ENCODE measurements at places on chromosomes 4 and X.

- H3K4me1 ChIP-seq: no peaks in the 10 kb centered on the region
- peak; percentile 34 for DNase-seq
- H3K36me3 ChIP-seq: no peaks in the 10 kb centered on the region
- H3K4me3 ChIP-seq: no peak overlapping the region
- H3K27ac ChIP-seq: no peak overlapping the region
Measured at GRCh38 chr4:78517050-78517652, 34.4 kb upstream of the ANXA3 start.

DNA sequence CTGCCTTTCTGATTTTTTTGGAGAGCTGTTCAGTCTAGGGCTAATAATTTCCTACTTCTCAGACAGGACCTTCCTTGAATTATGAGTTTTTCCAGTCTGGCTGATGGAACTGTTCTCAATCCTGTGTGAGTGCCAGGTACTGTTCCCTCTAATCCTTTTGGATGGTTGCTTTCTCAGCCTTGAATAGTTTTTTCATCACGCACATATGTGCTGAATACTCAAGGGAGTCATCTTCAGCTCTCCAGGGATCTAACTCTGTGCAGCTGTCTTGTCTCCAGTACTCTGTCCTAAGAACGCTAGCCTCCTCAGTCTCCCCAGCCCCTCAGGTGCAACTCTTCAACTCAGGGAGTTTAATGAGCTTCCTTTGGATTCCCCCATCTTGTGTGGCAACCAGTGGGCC lies 93.2 kb downstream of the GASK1B start:
- H3K36me3 ChIP-seq: no peaks in the 10 kb centered on the region
- no peak for DNase-seq
- no peak overlapping the region for H3K4me3 ChIP-seq
- H3K4me1 ChIP-seq: no peaks in the 10 kb centered on the region
- no peaks in the 10 kb centered on the region for H3K27me3 ChIP-seq

DNA sequence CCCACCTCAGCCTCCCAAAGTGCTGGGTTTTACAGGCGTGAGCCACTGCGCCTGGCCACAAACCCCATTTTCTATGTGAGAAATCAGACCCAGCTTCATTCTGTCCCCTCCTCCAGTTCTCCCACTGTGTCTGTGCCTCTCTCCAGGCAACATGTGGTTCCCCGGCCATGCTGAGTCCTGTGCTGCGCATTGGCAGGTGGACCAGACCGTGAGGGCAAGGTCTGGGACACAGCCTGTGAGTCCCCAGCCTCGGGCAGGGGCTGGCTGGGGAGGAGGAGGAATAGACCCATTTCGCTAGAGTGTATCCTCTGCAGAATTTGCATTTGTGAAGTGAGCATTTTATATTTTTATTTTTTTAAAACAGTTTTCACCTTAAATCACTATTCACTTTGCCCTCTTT lies 21.5 kb upstream of the CLDN24 start:
- DNase-seq: no peak
- no peak overlapping the region for H3K4me3 ChIP-seq
- H3K27ac ChIP-seq: no peak overlapping the region
- no peaks in the 10 kb centered on the region for H3K36me3 ChIP-seq

DNA sequence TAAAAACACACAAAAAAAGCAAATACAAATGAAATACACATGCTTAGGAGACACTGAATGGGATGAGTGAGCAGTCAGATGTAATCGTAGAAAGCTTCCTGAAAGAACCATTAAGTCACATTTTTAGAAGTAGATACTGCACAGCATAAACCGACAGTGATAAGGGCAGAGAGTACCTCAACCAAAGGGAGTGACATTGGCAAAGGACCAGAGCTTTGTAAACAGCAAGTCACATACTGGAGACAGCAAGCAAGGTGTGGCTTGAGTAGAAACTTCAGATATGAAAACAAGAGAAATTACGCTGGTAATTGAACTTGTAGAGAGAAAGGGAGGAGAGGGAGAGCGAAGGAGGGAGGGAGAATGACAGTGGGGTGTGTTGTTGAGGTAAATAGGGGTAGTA lies 92.0 kb downstream of the CHRDL1 start:
- H3K27me3 ChIP-seq: no peaks in the 10 kb centered on the region
- H3K27ac ChIP-seq: no peak overlapping the region
- no peaks in the 10 kb centered on the region for H3K4me1 ChIP-seq
- no peak for DNase-seq

- no peaks in the 10 kb centered on the region for H3K36me3 ChIP-seq
- H3K4me1 ChIP-seq: no peaks in the 10 kb centered on the region
- no peak overlapping the region for H3K4me3 ChIP-seq
- H3K27me3 ChIP-seq: no peaks in the 10 kb centered on the region
- no peak overlapping the region for H3K27ac ChIP-seq
- peak; percentile 51 for DNase-seq
Measured at GRCh38 chr4:176833400-176834175, 40.9 kb upstream of the VEGFC start.

- peak; percentile 91 for DNase-seq
- no peaks in the 10 kb centered on the region for H3K36me3 ChIP-seq
- H3K4me3 ChIP-seq: peak within 1 kb of the TSS; percentile 87
- H3K27me3 ChIP-seq: no peaks in the 10 kb centered on the region
Measured at GRCh38 chrX:137565921-137566745, at the start of gene ZIC3. Gene ZIC3 (plus strand): TSS chrX:137566127. CDS start chrX:137566692, 565 bp downstream.

DNA sequence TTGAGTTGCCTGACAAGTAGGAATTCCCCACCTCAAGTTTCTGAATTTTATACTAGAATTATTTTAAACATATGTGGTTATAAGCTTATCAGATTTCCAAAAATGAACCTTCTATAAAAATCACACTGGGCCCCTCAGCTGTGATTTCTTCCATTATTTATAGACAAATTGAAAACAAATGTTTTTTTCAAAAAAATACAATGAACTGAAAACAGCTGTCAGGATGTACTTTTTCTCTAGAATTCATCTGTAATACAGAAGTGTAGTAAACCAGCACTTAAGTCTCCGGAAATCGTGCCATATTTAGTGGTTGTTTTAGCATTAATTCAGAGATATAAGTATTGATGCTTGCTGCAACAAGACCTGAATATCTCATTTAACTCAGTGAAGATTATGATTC lies 74.0 kb downstream of the SPRY1 start:
- H3K4me3 ChIP-seq: no peak overlapping the region
- H3K27ac ChIP-seq: no peak overlapping the region
- no peak for DNase-seq
- no peaks in the 10 kb centered on the region for H3K36me3 ChIP-seq

DNA sequence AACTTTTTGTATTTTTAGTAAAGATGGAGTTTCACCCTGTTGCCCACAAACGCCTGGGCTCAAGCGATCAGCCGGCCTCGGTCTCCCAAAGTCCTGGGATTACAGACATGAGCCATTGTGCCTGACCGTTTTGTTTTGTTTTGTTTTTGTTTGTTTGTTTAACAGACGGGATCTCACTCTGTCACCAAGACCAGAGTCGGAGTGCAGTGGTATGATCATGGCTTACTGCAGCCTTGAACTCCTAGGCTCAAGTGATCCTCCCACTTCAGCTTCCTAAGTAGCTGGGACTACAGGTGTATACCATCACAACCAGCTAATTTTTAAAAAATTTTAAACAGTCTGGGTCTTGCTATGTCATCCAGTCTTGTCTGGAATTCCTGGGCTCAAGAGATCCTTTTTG lies 53.5 kb downstream of the FNIP2 start:
- H3K36me3 ChIP-seq: no peaks in the 10 kb centered on the region
- H3K4me3 ChIP-seq: no peak overlapping the region
- H3K27me3 ChIP-seq: no peaks in the 10 kb centered on the region

DNA sequence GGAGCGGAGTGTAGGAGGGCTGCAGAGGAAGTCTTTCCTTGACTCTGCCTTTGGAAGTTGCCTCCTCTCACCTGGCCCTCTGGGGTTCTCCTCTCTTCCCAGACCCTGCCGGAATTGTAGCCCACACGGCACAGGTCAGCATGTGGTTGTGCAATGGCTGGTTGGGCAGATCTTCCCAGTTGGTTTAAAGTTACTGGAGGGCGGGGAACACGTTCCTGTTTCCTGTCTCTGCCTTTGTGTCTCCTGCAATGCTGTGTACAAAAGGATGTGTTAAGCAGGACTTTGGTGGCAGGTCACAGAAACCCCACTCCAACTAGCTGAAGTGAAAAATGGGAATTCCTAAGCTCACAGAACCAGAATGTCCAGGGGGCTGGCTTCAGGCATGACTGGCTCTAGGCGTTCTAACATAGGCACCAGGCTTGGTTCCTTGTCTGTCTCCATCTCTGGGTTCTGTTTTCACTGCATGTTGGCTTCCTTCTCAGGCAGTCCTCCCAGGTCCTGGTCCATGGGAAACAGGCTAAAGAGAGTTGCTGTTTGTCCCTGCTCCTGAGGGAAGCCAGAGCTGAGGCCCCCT lies 19.9 kb downstream of the SORCS2 start:
- H3K27ac ChIP-seq: no peak overlapping the region
- H3K4me1 ChIP-seq: no peaks in the 10 kb centered on the region
- no peak for DNase-seq
- H3K27me3 ChIP-seq: no peaks in the 10 kb centered on the region
- no peaks in the 10 kb centered on the region for H3K36me3 ChIP-seq

DNA sequence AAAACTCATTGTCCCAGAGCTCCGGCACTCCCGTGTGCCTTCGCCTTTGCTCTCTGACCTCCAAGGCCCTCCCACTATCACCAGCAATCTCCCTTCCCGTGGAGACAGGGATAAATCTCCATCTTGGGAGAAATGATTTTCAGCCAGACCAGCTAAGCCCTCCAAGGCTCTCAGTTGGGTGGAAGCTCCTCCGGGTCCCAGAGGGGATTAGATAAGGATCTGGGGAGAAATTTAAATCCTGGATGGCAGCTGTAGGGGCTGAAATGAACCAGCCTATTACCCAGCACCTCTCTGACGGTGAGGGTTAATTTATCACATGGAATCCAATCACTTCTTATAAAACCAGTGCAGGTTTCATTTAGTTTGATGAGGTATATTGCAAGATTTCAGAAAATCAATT lies 366.2 kb downstream of the FBXW7 start:
- H3K4me3 ChIP-seq: no peak overlapping the region
- H3K4me1 ChIP-seq: peaks cover 9% of the 10 kb centered on the region
- H3K27me3 ChIP-seq: no peaks in the 10 kb centered on the region
- no peak overlapping the region for H3K27ac ChIP-seq
- no peak for DNase-seq

- H3K4me1 ChIP-seq: no peaks in the 10 kb centered on the region
- H3K4me3 ChIP-seq: no peak overlapping the region
- H3K27me3 ChIP-seq: no peaks in the 10 kb centered on the region
- H3K36me3 ChIP-seq: no peaks in the 10 kb centered on the region
- DNase-seq: peak; percentile 80
Measured at GRCh38 chrX:120857240-120857639, 18.4 kb downstream of the CT47B1 start.

- H3K27ac ChIP-seq: no peak overlapping the region
- no peaks in the 10 kb centered on the region for H3K27me3 ChIP-seq
- peaks cover 8% of the 10 kb centered on the region for H3K36me3 ChIP-seq
Measured at GRCh38 chr4:1987721-1988326, 20.9 kb downstream of the NELFA start.

DNA sequence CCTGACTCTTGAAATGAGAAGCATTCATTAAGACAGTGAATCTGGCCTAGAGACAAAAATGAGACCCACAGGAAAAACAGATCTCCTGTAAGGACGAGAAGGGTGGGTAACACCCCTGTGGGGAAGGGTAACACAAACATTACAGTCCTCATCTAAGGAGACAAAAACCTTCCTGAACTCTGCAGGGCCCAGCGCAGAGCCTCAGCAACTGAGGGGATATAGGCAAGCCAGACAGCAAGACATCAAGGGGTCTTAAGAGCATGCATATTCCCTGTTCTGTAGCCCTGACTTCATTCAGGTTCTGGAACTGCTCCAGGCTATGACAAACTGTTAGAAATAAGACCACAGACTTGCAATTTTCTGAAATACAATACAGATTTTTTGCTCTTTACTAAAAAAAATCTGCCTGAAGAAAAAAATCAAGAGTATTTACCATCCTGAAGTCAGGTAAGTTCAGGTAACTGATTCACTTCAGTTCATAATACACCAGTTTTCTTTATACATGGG lies 15.5 kb downstream of the COX18 start:
- H3K36me3 ChIP-seq: no peaks in the 10 kb centered on the region
- H3K4me1 ChIP-seq: no peaks in the 10 kb centered on the region
- DNase-seq: no peak
- no peak overlapping the region for H3K4me3 ChIP-seq

- no peaks in the 10 kb centered on the region for H3K27me3 ChIP-seq
- no peak for DNase-seq
- no peak overlapping the region for H3K27ac ChIP-seq
- H3K4me1 ChIP-seq: no peaks in the 10 kb centered on the region
Measured at GRCh38 chrX:3219667-3220066, 126.8 kb downstream of the MXRA5 start.

GRCh38 chr4:138707746-138708677 lies 307.6 kb upstream of the NOCT start:
- H3K4me1 ChIP-seq: no peaks in the 10 kb centered on the region
- no peak overlapping the region for H3K27ac ChIP-seq
- no peak for DNase-seq

- DNase-seq: peak; percentile 3
- H3K4me3 ChIP-seq: no peak overlapping the region
- H3K36me3 ChIP-seq: no peaks in the 10 kb centered on the region
Measured at GRCh38 chr4:188821500-188821899, 682.3 kb downstream of the TRIML1 start.

All from mesendoderm (in vitro differentiated cells).